Left ventricle myocardium inferior (tissue), 1 donor: ENCODE measurements at places on chromosomes 2 and 18. TPM values are rescaled to one million over a fixed set of nuclear protein-coding genes. Genes with fewer than 3 reads are reported as not detected.
A peak's percentile ranks its signal among the peaks of the same experiment; 100 is the strongest.

- no peak for DNase-seq
Observed at GRCh38 chr2:72605836-72606442, 219.9 kb downstream of the EXOC6B start.

- DNase-seq = no peak
Observed at GRCh38 chr2:113112441-113112840, 15.0 kb upstream of the IL1RN start.

DNA sequence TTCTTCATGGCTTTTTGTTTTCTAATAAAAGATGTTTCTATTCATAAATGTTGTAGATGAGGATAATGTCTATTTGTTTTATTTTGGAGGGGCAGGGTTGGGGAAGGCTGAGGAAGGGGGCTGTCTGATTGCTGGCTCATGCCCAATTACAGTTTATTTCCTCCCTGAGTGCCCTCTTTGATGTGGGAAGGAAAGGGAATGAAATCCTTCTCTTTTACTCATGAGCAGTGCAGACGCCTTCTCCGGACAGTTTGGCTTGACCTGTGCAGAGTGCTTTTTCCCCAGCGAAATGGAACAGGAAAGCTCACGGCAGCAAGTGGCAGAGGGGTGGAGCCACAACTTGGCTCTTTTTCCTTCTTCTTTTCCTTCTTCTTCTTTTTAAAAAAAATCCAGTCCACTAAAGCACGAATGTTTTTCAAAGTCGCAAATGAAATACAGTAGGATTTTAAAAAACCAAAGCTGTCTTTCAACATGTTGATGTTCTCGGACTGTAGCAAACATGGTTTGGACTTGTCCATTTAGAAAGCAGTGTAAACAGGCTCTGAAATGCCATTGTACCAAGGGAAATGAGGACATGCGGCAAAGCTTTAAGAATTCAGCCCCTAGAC is 34.5 kb downstream of the RAB31 start:
- no peak for DNase-seq

- DNase-seq = no peak
Observed at GRCh38 chr2:6398421-6398820, 467.3 kb downstream of the CMPK2 start.

DNA sequence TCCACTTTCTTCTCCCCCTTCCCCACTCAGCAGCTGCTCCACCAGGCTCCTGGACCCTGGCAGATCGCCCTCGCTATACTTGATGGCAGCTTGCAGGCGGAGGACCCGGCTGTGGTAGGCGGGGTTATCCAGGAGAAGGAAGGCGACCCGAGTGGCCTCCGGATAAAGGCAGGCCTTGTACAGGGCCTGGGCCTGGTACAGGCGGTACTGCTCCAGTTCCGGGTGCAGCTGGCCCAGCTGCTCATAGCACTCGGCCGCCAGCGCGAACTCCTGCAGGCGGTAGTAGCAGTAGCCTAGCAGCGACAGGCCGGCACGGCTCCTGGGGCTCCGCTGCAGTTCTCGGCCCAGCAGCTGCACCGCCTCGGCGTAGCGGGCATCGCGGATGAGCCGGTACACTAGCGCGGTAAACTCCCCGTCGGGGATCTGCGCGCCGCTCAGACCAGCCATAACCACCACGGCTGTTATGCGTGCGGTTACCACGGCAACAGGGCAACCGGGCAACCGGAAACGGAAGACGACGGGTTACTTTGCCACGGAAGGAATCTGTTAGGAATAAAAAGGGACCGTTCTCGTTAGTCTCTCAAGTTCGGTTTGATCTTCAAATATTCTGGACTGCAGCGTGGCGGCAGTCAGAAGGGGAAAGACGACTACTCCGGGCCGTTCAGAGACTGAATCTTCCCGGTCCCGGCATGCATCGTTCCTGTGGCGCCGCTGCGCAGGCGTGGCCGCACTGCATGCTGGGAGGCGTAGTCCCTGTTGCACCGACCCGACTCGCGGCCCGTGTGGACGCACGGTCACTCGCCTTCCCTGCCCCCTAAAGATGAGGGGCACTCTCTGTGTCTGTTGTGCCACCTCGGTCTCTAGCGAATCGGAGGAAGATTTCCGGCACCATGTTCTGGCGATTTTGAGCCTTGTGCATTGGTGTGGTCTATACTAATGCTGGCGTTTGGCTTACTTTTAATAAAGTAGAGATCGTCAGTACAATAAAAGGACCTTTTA is 226.0 kb downstream of the AGPS start:
- DNase-seq = peak; percentile 92

GRCh38 chr18:77108001-77108692 is 24.4 kb downstream of the MBP start:
- no peak for DNase-seq

SLC14A1 gene
- 22.1 TPM for total RNA-seq

GRCh38 chr2:64325852-64326577 is 127.9 kb upstream of the LGALSL start:
- no peak for DNase-seq

DNA sequence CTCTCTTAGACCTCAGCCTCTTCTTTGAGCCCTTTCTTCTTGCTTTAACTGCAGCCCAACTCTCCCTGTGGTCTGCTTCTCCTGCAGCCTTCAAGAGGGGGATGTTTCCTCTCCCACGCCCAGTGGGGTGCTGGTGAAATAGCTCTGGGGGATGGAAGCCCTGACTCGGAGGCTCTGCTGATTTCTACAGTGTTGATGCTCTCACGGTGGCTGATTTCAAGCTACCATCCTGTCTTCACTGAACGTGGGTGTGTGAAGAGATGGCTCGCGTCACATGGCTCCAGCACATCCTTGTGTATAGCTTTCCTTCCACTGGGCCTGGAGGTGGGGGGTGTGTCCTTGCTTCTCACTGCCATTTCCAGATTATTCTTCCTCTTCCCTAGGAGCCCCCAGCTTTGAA is 20.0 kb downstream of the MPP4 start:
- no peak for DNase-seq

MOGAT1 gene
- 0.44 TPM for total RNA-seq

LTBP1 gene
- 88.9 TPM for total RNA-seq

DNA sequence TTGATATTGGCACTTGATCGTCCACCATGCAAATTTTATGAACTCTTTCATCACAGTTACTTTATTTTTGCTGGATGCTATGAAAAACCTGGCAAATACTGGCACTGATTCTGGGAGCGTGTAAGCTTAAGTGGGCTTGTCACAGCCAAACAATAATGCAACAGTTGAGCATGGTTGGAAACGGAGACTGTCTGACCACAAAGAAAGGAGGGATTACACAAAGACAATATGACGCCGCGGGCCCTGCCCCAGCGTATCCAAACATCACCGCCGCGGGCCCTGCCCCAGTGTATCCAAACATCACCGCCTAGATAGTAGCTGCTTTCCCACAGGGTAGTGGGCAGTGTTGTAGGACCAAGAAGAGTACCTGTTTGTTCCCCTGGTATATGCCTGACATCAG is 135.9 kb downstream of the PRPF40A start:
- no peak for DNase-seq

GRCh38 chr2:190996338-190996946 is 17.5 kb downstream of the STAT1 start:
- DNase-seq = peak; percentile 18

- peak; percentile 73 for DNase-seq
Observed at GRCh38 chr2:131488306-131489205, 3.6 kb downstream of the MZT2A start.

- no peak for DNase-seq
Observed at GRCh38 chr18:40612356-40612755, 1342.7 kb upstream of the PIK3C3 start.

- DNase-seq = no peak
Observed at GRCh38 chr2:157871415-157871814, 4.7 kb downstream of the ACVR1 start.

RGPD3 gene
- not detected for total RNA-seq

DNA sequence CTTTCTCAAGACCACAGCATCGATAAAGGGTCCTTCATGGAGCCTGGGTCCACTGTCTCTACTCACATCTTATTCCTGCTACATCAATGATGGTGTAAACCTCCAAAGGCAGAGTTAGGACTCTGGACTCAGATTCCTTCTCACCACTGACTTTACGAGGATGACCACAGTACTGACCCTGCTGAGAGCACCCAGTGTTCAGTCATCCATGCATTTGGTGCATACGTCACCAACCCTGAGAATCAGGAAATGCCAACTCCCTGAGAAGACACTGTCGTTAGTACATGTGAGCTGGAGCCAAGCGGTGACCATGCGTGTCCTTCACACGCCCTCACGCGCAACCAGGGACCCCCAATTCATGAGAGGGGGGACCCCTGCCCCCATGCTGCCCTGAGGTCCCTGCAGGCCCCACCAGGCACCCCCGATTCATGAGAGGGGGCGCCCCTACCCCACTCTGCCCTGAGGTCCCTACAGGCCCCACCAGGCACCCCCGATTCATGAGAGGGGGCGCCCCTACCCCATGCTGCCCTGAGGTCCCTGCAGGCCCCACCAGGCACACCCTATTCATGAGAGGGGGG is 178.4 kb upstream of the TPO start:
- DNase-seq = no peak

CLEC4F gene
- total RNA-seq = not detected

DNA sequence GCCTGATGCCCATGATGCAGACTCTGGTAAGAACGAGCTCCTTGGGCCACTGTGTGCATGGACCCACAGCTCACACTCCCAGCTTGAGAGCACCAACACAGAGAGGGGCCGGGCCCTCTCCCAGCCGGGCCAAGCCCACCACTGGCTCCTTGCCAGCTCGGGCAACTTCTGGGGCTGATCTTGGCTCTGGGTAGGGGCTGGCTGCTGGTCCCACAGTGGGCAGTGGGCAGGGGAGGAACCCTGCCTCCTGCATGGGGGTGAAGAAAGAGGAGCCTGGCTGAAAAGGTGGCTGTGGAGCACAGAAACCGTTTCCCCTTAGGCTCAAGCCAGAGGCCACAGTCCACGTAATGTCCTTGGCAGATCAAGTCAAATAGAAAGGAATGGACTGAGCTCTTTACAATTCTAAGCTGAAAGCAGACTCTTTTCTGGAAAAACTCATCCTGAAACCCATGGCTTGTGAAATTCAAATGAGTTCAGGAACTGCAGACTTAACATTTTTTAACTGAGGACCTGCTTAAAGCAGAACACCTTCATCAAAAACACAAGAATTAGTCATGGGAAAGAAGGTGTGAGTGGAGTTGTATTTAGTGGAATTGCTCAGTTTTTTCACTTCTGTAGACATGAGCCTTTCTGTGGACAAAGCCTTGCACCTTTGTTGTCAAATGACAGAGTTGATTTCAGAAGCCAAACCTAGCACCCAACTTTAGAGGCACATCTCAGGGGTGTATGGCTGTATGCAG is 104.9 kb downstream of the STPG4 start:
- no peak for DNase-seq

DNA sequence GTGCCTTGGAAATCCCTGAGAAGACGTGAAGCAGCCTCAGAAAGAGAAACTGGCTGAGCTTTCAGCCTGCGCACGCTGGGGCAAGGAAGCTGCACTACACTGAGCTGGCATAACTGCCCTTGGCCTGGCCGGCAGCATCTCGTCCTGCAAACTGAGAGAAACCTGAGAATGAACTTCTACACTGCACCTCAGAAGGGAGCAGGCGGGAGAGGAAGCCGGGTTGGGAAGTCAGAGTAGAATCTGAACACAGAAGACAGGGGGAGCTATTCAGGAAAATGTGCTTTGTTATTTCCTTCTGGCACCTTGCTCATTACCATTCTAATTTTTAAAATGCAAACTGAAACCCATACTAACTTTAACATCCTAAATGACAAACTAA is 70.9 kb downstream of the ZEB2 start:
- DNase-seq = no peak

- no peak for DNase-seq
Observed at GRCh38 chr2:181781078-181781786, 100.9 kb upstream of the NEUROD1 start.

GRCh38 chr2:54143780-54144179 is 28.4 kb downstream of the ACYP2 start:
- no peak for DNase-seq

RUFY4 gene
- not detected for total RNA-seq

CLHC1 gene
- total RNA-seq = 7.5 TPM

DNA sequence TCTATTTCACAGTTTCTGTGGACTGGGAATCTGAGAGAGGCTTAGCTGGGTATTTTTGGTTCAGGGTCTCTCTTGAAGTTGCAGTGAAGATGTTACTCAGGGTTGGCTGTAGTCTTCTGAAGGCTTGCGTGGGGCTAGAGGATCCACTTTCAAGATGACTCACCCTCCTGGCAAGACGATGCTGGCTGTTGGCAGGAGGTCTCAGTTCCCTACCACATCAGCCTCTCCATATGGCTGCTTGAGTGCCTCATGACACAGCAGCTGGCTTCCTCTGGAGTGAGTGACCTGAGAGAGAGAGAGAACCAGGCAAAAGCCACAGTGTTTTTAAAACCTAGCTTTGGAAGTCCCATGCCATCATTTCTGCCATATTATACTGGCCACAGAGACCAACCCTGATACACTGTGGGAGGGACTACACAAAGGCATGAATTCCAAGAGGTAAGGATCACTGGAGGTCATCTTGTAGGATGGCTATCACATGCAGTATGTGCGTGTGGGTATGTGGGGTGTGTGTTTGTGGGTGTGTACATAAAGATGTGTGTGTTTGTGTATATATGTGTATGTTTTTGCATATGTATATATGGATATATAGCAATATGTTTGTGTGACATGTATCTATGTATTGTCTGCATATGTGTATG is 25.1 kb downstream of the DNPEP start:
- DNase-seq = peak; percentile 61

- DNase-seq = no peak
Observed at GRCh38 chr2:239787538-239788050, 237.5 kb downstream of the NDUFA10 start.

SERPINB13 gene
- not detected for total RNA-seq

GRCh38 chr2:6080932-6081753 is 389.0 kb downstream of the SOX11 start:
- DNase-seq = no peak

NPAS2 gene
- total RNA-seq = 51.0 TPM

ITPRID2 gene
- total RNA-seq = 76.0 TPM

DNA sequence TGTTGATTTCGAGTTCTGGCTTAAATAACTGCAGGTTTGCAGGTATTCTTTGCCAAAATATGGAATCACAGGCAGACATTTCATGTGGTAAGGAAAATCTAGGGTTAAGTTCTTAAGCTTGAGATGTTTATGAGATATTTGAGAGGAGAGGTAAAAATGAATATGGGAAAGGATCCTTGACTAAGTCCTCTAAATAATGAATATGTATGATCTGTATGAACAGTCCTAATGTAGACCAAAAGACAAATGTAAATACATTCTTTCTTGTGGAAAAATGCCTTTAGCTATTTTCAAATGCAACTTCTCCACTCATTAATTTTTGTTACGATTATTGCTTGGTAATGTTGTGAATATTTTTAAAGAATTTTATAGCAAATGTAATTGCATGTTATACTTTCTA is 1632.6 kb downstream of the SUCLG1 start:
- DNase-seq = no peak

GRCh38 chr2:240724431-240724830 is 32.8 kb downstream of the AQP12A start:
- DNase-seq = no peak

DNA sequence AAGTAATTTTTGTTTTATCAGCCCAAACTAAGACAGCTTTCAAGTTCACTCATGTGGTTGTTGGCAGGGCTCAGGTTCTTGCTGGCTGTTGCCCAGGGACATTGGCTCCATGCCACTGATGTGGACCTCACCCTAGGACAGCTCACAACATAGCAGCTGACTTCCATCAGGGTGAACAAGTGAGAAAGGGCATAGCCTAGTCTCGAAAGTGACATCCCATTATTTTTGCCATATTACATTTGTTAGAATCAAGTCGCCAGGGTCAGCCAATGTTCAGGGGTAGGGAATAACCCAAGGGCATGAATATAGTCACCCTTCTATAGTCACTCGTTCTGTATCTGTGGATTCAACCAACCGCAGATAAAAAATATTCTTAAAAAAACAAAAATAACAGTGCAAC is 10.7 kb upstream of the CWC22 start:
- no peak for DNase-seq
